ENCODE measurements at places on chromosomes 1 and 21.

GRCh38 chr1:110185181-110185580, 24.9 kb upstream of the KCNC4 start:
- H3K36me3 ChIP-seq = no peaks in the 10 kb centered on the region
- H3K4me1 ChIP-seq = peaks cover 1% of the 10 kb centered on the region
- no peak overlapping the region for H3K27ac ChIP-seq
- no peak overlapping the region for H3K4me3 ChIP-seq

GRCh38 chr1:24191860-24192259, 4.8 kb upstream of the IFNLR1 start:
- H3K4me1 ChIP-seq = peaks cover 77% of the 10 kb centered on the region
- peak overlapping the region; percentile 29 for H3K4me3 ChIP-seq
- no peaks in the 10 kb centered on the region for H3K36me3 ChIP-seq
- DNase-seq = peak; percentile 39
- peak overlapping the region; percentile 66 for H3K27ac ChIP-seq
- H3K27me3 ChIP-seq = peaks cover 3% of the 10 kb centered on the region

- H3K4me3 ChIP-seq = no peak overlapping the region
- H3K27me3 ChIP-seq = no peaks in the 10 kb centered on the region
- DNase-seq = no peak
- peaks cover 2% of the 10 kb centered on the region for H3K36me3 ChIP-seq
Measured at GRCh38 chr1:161985301-161985822, 38.3 kb downstream of the OLFML2B start.

DNA sequence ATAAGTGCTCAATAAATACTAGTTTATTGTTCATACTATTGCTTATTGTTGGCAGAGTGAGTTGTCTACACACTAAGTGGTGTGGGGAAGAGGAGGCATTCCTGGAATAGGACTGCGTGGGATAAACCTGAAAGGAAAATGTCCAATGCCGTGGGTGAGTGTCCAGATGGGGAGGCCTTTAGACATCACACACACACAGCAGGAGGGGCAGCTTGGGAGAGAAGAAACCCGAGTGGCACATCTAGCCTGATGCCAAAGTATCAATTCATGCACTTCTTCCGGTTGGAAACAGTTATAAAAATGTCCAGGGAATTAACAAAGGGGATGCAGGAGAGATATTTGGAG, 27.3 kb downstream of the CCN1 start:
- no peak overlapping the region for H3K4me3 ChIP-seq
- no peaks in the 10 kb centered on the region for H3K4me1 ChIP-seq
- DNase-seq = no peak
- H3K27me3 ChIP-seq = no peaks in the 10 kb centered on the region
- no peaks in the 10 kb centered on the region for H3K36me3 ChIP-seq

GRCh38 chr1:113036639-113037321, 36.2 kb upstream of the LRIG2 start:
- H3K4me3 ChIP-seq = no peak overlapping the region
- no peaks in the 10 kb centered on the region for H3K36me3 ChIP-seq
- peaks cover 3% of the 10 kb centered on the region for H3K4me1 ChIP-seq
- no peaks in the 10 kb centered on the region for H3K27me3 ChIP-seq

DNA sequence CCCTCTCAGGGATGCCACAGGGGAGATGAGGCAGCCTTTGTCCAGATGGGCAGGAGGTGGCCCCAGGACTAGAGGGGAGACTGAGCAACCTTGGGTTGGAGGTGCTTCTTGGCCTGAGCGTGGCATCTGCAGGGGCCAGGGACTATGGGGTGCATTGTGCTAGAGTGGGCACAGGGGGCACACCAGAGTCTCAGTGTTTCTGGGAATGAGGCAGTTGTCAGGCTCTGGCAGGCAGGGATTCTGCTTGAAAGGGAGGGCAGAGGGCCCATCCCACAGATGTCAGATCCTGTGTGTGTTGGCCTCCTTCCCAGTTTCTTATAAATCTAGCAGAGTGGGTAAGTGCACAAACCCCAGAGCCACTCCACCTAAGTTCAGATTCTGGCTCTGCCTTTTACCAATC, 13.7 kb downstream of the LGR6 start:
- DNase-seq = no peak
- H3K27ac ChIP-seq = no peak overlapping the region

DNA sequence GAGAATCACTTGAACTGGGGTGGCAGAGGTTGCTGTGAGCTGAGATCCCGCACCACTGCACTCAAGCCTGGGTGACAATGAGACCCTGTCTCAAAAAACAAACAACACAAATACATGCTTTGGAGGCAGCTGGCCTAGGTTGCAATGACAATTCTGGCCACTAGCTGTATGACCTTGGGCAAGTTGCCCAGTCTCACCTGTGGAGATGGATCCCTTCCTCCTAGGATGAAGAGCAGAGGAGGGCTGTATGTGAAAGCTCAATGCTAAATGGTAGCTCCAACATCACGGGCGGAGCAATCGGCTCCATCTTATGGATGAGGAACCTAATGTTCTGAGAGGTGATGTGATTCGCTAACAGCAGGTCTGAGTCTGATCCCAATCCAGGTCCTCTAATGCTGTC, 20.6 kb downstream of the ADORA1 start:
- no peaks in the 10 kb centered on the region for H3K36me3 ChIP-seq
- no peak overlapping the region for H3K27ac ChIP-seq
- peaks cover 2% of the 10 kb centered on the region for H3K27me3 ChIP-seq
- H3K4me3 ChIP-seq = no peak overlapping the region
- no peaks in the 10 kb centered on the region for H3K4me1 ChIP-seq

- DNase-seq = no peak
- no peak overlapping the region for H3K4me3 ChIP-seq
- H3K27me3 ChIP-seq = peaks cover 11% of the 10 kb centered on the region
- H3K36me3 ChIP-seq = no peaks in the 10 kb centered on the region
Measured at GRCh38 chr1:175797576-175797975, 54.2 kb upstream of the TNR start.

DNA sequence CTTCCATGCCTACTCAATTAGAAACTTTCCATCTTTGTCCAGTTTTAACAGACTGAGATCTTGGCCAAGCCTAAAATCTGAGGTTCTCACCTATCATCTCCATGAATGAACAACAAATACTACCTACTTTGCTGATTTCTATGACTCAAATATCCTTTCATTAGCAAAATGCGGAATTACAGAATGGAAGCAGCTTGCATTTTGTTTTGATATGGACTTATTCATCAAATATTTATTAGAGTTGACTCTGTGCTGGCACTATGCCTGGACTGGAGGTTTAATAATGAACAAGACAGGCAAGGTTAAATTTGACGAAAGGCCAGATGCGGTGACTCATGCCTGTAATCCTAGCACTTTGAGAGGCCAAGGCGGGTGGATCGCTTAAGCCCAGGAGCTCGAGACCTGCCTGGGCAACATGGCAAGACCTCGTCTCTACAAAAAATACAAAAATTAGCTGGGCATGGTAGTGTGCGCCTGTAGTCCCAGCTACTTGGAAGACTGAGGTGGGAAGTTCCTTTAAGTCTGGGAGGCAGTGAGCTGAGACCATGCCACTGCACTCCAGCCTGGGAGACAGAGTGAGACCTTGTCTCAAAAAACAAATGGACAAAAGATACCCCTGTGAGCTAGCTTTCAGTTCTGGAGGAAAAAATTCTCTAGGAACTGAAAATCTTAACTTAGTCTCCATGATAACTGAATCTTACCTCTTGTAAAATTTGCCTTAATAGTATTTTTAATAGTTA, 29.4 kb upstream of the SOD1 start:
- H3K4me1 ChIP-seq = no peaks in the 10 kb centered on the region
- H3K27me3 ChIP-seq = no peaks in the 10 kb centered on the region
- DNase-seq = no peak
- no peak overlapping the region for H3K4me3 ChIP-seq

- H3K4me1 ChIP-seq = no peaks in the 10 kb centered on the region
- no peaks in the 10 kb centered on the region for H3K36me3 ChIP-seq
- no peak overlapping the region for H3K27ac ChIP-seq
- no peaks in the 10 kb centered on the region for H3K27me3 ChIP-seq
- DNase-seq = no peak
Measured at GRCh38 chr1:227906550-227907071, 41.1 kb downstream of the WNT9A start.

GRCh38 chr21:15204970-15205286, 140.1 kb upstream of the NRIP1 start:
- no peak overlapping the region for H3K4me3 ChIP-seq
- H3K36me3 ChIP-seq = no peaks in the 10 kb centered on the region
- H3K4me1 ChIP-seq = no peaks in the 10 kb centered on the region
- H3K27ac ChIP-seq = no peak overlapping the region
- DNase-seq = no peak
- peaks cover 8% of the 10 kb centered on the region for H3K27me3 ChIP-seq

- H3K4me3 ChIP-seq = no peak overlapping the region
- H3K4me1 ChIP-seq = no peaks in the 10 kb centered on the region
- no peak overlapping the region for H3K27ac ChIP-seq
- H3K36me3 ChIP-seq = no peaks in the 10 kb centered on the region
- peaks cover 9% of the 10 kb centered on the region for H3K27me3 ChIP-seq
Measured at GRCh38 chr1:213523781-213524398, 463.9 kb upstream of the PROX1 start.

DNA sequence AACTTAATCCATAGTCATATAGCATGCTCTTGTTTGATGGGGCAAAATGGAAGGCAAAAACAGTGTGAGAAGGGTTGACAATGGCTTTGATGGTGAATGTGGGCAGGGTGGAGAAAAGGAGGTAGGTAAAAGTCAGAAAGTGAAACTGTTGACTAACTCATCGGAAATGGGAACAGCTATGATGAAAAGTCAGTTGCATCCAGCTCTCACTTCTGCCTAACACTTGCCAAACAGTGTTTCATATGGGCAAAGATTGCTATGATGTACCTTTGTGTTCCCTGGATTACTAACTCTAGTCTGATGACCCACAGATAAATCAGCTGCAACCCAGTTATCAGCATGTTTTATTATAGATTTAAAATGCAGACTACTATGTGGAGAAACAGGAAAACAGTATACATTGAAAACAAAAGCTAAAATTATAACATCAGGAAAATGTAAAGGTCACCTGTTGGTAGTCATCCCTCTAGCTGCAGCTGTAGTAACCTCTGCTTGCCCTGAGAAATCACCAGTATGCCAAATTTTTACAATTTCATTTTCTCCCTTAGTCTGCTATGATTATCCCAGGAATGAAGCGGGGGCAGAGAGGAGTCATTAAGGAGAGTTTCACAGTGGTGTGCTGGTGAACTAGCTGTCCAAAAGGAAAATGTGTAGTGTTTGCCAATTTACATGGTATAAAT, 11.7 kb downstream of the TNFSF18 start:
- no peak for DNase-seq
- H3K36me3 ChIP-seq = no peaks in the 10 kb centered on the region
- peak overlapping the region; percentile 2 for H3K27ac ChIP-seq

GRCh38 chr1:8473891-8474300, 156.0 kb downstream of the SLC45A1 start:
- H3K27ac ChIP-seq = no peak overlapping the region
- no peaks in the 10 kb centered on the region for H3K27me3 ChIP-seq
- no peak for DNase-seq
- H3K36me3 ChIP-seq = peaks cover 4% of the 10 kb centered on the region
- H3K4me3 ChIP-seq = no peak overlapping the region
- peaks cover 65% of the 10 kb centered on the region for H3K4me1 ChIP-seq

- no peak for DNase-seq
- H3K4me3 ChIP-seq = no peak overlapping the region
- peaks cover 10% of the 10 kb centered on the region for H3K4me1 ChIP-seq
Measured at GRCh38 chr1:205500240-205501233, 3.9 kb upstream of the CDK18 start.

DNA sequence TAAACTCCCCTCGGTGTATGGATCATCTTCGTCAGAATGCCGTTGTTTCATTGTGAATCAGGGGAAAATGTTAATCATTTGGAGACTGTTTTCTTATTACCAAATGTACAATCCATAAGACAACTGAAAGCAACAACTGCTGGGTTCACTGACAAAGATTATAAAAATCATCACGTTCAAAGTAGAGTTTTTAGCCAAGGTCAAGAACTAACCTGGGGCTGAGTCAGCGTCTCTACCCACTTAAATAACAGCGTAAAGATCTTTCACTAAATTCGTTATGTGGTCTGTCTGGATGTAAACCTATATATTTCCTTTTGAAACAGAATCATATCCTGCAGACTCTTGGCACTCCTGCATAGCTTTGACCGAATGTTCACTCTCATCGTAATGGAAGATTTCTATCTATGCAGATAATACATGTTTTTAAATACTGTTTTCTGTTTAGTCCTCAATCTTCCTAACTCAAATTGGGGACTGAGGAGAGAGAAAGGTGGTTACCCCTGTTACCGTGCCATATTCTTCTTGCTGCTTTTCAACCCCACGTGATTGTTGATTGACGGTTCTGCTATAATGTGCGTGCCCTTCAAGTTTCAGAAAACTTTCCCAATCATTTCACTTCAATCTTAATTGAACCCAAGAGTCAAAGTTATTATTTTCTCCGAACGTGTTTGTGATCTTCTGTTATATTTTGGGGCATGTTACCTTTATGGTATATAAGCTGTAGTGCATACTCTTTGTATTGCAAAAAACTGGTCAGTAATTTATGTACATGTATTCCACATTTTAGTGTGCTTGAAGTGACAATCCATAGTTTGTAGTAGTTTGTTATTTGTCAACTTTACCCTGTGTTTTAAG, 15.6 kb upstream of the NCMAP start:
- H3K4me1 ChIP-seq = peaks cover 80% of the 10 kb centered on the region
- peak overlapping the region; percentile 94 for H3K27ac ChIP-seq
- H3K36me3 ChIP-seq = peaks cover 23% of the 10 kb centered on the region
- DNase-seq = no peak

GRCh38 chr1:93471284-93471683, 23.4 kb downstream of the FNBP1L start:
- H3K4me3 ChIP-seq = no peak overlapping the region
- peaks cover 4% of the 10 kb centered on the region for H3K27me3 ChIP-seq
- H3K36me3 ChIP-seq = peaks cover 1% of the 10 kb centered on the region
- H3K4me1 ChIP-seq = no peaks in the 10 kb centered on the region
- H3K27ac ChIP-seq = no peak overlapping the region

DNA sequence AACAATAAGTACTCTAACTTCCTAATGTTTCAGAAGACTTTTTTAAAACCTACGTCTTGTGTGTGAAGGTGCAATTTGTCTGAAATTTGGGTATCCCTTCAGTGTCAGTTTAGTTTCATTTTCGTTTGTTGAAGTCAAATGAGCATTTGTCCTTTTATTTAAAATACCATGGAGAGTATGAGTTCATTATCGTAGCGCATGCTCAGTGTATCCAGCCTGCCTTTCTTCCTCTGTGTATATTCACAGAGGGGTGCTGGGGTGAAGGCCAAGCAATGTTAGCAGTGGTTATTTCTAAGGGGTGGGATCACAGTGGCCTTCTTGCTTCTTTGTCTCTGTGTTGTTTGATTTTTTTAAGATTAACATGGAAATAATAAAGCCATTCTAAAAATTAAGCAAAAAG, 43.2 kb downstream of the CNN3 start:
- H3K4me1 ChIP-seq = peaks cover 10% of the 10 kb centered on the region
- H3K36me3 ChIP-seq = no peaks in the 10 kb centered on the region
- H3K27ac ChIP-seq = peak overlapping the region; percentile 69

DNA sequence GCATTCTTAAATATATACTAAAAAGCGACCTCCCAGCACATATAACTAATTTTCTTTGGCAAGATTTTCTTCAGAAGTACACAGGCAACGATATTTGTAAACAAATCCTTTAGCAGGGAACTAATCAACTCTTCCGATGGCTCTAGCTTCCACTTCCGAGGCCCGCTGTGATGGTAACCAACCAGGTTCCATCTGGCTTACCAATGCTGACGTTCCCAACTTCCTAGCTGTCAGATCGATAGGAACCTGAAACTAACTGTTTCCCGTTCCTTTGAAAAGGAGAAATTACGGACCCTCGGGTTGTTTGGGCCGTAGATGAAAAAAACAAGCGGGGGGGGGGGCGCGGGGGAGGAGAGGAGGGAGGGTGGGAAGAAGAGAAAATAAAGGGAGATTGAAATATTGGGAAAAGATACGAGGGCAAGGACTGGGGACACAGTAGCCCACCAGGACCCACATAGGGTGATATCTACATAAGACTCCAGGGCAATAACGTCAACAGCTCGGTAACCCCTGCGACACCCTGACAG, 513 bp downstream of the GTF2B start:
- peak overlapping the region; percentile 97 for H3K4me3 ChIP-seq
- peaks cover 45% of the 10 kb centered on the region for H3K4me1 ChIP-seq
- peaks cover 7% of the 10 kb centered on the region for H3K36me3 ChIP-seq
- H3K27me3 ChIP-seq = no peaks in the 10 kb centered on the region
- H3K27ac ChIP-seq = peak overlapping the region; percentile 89

Data from activated naive CD8-positive, alpha-beta T cell treated with anti-CD3 and anti-CD28 coated beads, Interleukin-2, amount 50 U/mL, for 24 hours (primary cell).